ENCODE measurements at places on chromosomes 6 and 20. TPM values are rescaled to one million over a fixed set of nuclear protein-coding genes. Genes with fewer than 3 reads are reported as not detected.

The FAM83C gene
- total RNA-seq: not detected

The RAE1 gene
- total RNA-seq: 15.9 TPM

The LY6G6C gene
- not detected for total RNA-seq

The ACSS1 gene
- 39.7 TPM for total RNA-seq

The SLC4A11 gene
- total RNA-seq: 5.6 TPM

The SLC17A3 gene
- total RNA-seq: 0.40 TPM

The GABRR2 gene
- total RNA-seq: 3.1 TPM

The IL17F gene
- not detected for total RNA-seq

The CDSN gene
- total RNA-seq: not detected

The SPDEF gene
- 4.0 TPM for total RNA-seq

The CITED2 gene
- total RNA-seq: 177 TPM

The ENPP4 gene
- total RNA-seq: 11.9 TPM

The TEAD3 gene
- total RNA-seq: 22.3 TPM

The TCF21 gene
- 23.9 TPM for total RNA-seq

The FAXC gene
- total RNA-seq: 2.2 TPM

The CBLN4 gene
- total RNA-seq: not detected

The HSPA1L gene
- total RNA-seq: 3.0 TPM

The ADTRP gene
- total RNA-seq: 13.0 TPM

The CDH4 gene
- total RNA-seq: 0.20 TPM

The TFAP2C gene
- total RNA-seq: 9.4 TPM

The RBPJL gene
- not detected for total RNA-seq

The CHRNA4 gene
- total RNA-seq: 0.10 TPM

The HEY2 gene
- 1.5 TPM for total RNA-seq

The MMP24 gene
- total RNA-seq: 25.4 TPM

The CD40 gene
- 25.3 TPM for total RNA-seq

The CCN6 gene
- total RNA-seq: not detected

The ARMC2 gene
- 5.8 TPM for total RNA-seq

The HLA-DRB5 gene
- total RNA-seq: 276 TPM

The TMX4 gene
- 49.4 TPM for total RNA-seq

The NCOA3 gene
- total RNA-seq: 54.7 TPM

The THEMIS gene
- 3.1 TPM for total RNA-seq

The FOXO3 gene
- total RNA-seq: 101 TPM

The ABHD16B gene
- total RNA-seq: not detected

The SH3BGRL2 gene
- 26.9 TPM for total RNA-seq

The HAO1 gene
- total RNA-seq: not detected

The MRAP2 gene
- 1.4 TPM for total RNA-seq

The CFB gene
- total RNA-seq: 15.0 TPM

The EZR gene
- total RNA-seq: 376 TPM

The CDKN1A gene
- total RNA-seq: 77.3 TPM

The HLA-DQB1 gene
- 154 TPM for total RNA-seq

The PCSK2 gene
- 75.3 TPM for total RNA-seq

The ULBP2 gene
- total RNA-seq: not detected

The GRM1 gene
- not detected for total RNA-seq

The TSPYL1 gene
- total RNA-seq: 38.6 TPM

The SLC35D3 gene
- total RNA-seq: not detected

The SLC22A2 gene
- not detected for total RNA-seq
